ENCODE measurements at places on chromosomes 13 and 19. TPM values are rescaled to one million over a fixed set of nuclear protein-coding genes. Genes with fewer than 3 reads are reported as not detected.

LYPD3 gene
- 1.8 TPM for total RNA-seq

ZNF229 gene
- total RNA-seq, result 5.6 TPM

- H3K4me3 ChIP-seq, result no peak overlapping the region
- H3K36me3 ChIP-seq, result peaks cover 4% of the 10 kb centered on the region
- H3K4me1 ChIP-seq, result no peaks in the 10 kb centered on the region
- H3K27ac ChIP-seq, result no peak overlapping the region
Observed at GRCh38 chr19:18002347-18002850, 5.6 kb upstream of the ARRDC2 start.

- no peaks in the 10 kb centered on the region for H3K27me3 ChIP-seq
- H3K36me3 ChIP-seq, result peaks cover 4% of the 10 kb centered on the region
- no peak for DNase-seq
- H3K4me1 ChIP-seq, result no peaks in the 10 kb centered on the region
- no peak overlapping the region for H3K27ac ChIP-seq
Observed at GRCh38 chr13:61144301-61144700, 271.3 kb downstream of the PCDH20 start.

- H3K27me3 ChIP-seq, result no peaks in the 10 kb centered on the region
- DNase-seq, result no peak
- peaks cover 8% of the 10 kb centered on the region for H3K4me1 ChIP-seq
- H3K36me3 ChIP-seq, result peaks cover 2% of the 10 kb centered on the region
- no peak overlapping the region for H3K4me3 ChIP-seq
Observed at GRCh38 chr19:34269081-34269480, 14.7 kb downstream of the GARRE1 start.

DNA sequence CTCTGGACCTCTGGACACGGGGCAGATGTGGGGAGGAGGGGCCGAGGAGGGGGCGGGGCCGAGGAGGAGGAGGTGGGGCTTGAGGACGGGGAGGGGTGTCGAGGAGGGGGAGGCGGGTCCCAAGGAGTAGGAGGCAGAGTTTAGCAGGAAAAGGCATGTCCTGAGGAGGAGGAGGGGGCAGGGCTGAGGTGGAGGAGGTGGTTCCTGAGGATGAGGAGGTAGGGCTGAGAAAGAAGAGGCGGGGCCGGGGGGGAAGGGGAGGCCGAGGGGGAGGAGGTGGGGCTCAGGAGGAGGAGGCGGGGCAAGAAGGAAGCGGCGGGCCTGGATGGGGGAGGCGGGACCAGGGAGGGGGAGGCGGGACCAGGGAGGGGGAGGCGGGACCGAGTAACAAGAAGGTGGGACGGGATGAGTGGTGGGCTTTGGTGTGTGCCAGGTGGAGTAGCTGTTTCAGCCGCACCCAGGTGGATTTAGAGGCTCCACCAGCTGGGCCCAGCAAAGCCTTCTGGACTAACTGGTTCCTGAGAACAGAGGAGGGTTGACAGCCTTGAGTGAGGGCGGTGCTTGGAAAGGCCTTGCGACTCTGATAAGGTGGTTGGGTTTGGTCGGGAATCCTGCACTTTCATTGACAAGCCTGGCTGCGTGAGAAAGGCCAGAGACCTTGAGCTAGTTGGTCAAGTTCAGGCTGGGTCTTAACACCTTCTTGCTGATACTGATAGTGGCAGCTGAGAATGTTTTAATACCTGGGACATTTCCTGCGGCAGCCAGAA lies 7.7 kb downstream of the TECR start:
- H3K4me1 ChIP-seq, result no peaks in the 10 kb centered on the region
- no peaks in the 10 kb centered on the region for H3K27me3 ChIP-seq
- peak overlapping the region; percentile 65 for H3K4me3 ChIP-seq
- peak; percentile 98 for DNase-seq
- no peak overlapping the region for H3K27ac ChIP-seq

- H3K36me3 ChIP-seq, result no peaks in the 10 kb centered on the region
- DNase-seq, result no peak
- no peaks in the 10 kb centered on the region for H3K4me1 ChIP-seq
- H3K27ac ChIP-seq, result no peak overlapping the region
- H3K4me3 ChIP-seq, result no peak overlapping the region
- no peaks in the 10 kb centered on the region for H3K27me3 ChIP-seq
Observed at GRCh38 chr13:105773863-105774538, 761.5 kb downstream of the EFNB2 start.

GRCh38 chr13:98688373-98688772 lies 64.1 kb downstream of the SLC15A1 start:
- H3K4me3 ChIP-seq, result no peak overlapping the region
- H3K27me3 ChIP-seq, result no peaks in the 10 kb centered on the region
- H3K27ac ChIP-seq, result no peak overlapping the region
- no peaks in the 10 kb centered on the region for H3K36me3 ChIP-seq
- no peak for DNase-seq

- H3K27ac ChIP-seq, result no peak within 1 kb of the TSS
- H3K36me3 ChIP-seq, result no peaks in the 10 kb centered on the region
- DNase-seq, result no peak
- H3K27me3 ChIP-seq, result peaks cover 39% of the 10 kb centered on the region
Observed at GRCh38 chr19:44748426-44749254, at the start of gene BCL3. Gene BCL3 (plus strand): TSS chr19:44748708. CDS start chr19:44748791, 83 bp downstream.

Data from H9 (cell line).